ENCODE measurements at places on chromosomes 6 and 20.

DNA sequence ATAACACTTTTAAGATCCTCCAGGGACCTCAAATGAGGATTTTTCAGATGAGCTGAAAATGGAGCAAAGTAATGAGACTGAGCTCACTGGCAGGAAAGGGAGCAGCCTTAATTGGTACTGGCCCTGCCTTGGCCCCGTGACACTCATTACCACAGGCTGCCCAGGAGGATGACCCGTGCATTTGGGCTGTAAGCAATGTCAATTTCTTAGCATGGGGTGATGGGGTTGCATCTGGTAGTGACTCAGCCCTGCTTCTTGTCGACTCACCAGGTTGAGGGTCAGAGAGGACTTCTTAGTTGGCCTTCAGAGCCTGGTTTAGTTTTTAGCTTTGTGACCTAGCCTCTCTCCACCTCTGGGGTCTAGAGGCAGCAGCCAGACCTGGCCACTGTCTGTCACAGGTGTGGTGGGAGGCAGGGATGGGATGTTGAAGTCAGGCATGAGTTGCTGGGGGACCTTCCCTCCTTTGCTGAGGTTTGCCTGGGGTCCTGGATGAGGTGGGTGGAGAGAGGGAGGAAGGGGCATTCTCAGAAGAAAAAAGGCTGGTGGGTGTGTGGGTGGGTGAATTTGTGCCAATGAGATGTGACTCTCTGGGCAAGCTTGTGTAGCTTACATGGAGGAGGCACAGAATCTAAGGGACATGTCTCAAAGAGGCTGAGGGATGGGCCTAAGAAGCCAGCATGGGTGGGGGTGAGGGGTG, 25.9 kb upstream of the EPB41L1 start:
- no peak for DNase-seq

DNA sequence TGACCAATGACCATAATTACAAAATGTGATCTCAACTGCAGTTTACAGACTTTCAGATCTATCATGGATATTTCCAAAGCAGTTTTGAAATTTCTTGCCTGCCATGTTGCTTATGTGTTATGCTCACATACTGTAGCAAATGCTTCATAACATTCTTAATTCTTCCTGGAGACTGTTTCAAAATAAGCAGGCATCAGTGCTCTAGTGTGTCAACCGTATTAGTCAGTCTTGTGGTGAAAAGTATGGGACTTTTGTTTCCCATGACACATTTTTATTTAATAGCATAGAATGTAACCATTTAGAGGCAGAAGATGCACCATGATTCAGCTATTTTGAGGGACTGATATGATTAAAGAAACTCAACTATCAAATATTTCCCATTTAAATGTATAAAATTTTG, 1.7 kb downstream of the POPDC3 start:
- no peak for DNase-seq

DNA sequence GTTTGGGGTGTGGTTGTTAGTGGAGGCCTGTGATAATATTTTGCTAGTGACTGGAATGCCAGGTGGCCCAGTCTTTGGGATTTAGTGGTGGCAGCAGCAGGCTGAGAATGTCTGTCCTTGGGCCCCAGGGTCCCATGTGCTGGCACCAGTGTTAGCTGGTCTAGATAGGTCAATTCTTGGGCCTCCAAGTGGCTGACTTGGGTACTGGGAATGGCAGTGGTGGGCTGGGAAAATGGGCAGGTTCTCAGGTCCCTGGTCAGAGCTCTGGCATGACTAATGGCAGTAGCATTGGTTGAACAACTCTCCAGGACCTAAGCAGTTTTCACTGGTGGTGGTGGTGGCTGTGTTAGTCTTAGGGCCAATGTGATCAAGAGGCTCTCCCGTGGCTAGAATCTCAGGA, 50.3 kb downstream of the OLIG3 start:
- no peak for DNase-seq

- no peak for DNase-seq
These were observed 18.1 kb downstream of the NPEPL1 start for GRCh38 chr20:58710481-58711265.

GRCh38 chr6:87950614-87951013, 97.0 kb upstream of the SPACA1 start:
- DNase-seq: no peak

DNA sequence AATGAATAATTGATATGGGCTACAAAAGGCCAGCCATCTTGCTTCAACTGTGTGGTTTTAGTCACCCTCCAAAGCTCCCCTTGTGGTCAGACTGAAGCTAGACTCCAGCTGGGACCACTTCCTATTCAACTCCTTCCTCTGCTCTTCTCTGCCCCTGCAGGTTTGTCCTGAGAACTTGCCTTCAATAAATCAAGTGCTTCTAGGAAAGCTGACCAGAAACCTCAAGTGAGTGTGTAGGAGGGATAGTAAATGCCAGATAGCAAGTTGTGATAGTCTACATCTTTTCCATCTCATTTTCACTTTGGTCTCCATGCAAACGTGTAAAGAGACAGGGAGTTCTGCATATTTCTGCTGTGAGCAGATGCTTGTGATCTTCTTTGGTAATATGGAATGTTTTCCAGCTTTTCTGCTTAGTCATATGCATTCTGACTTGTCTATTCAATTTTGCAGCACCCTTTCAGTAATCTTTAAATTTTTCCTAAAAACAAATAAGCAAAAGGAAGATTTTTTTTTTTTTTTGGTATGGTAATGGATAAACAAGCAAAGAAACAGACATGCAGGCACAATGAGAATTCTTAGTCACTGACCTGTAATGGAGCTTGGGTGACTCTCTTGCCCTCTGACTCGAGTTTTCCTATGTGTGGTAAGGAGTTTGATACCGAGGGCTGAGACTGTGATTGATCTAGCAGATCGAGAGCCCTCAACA, 201.3 kb upstream of the BTBD3 start:
- DNase-seq: no peak

GRCh38 chr6:155066361-155066760, 71.2 kb downstream of the TIAM2 start:
- no peak for DNase-seq

GRCh38 chr6:130063806-130064205, 45.4 kb downstream of the L3MBTL3 start:
- DNase-seq: no peak

DNA sequence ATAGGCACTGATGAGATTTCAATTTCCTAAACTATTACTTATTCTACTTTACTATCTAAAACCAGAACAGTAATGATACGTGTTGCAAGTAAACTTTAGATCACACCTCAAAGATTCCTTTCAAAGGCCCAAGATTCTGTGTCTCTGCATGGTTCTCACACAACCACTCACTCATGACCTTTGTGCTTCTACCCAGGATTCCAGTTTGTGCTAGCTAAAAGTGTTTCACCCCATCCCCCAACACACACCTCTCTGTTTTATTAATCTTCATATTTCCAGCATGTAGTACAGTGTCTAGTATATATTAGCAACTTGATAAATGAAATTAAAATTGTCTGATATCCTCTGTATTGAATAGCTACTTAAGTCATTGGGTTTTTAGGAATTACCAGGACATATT, 8.8 kb upstream of the SH3BGRL2 start:
- DNase-seq: no peak

GRCh38 chr20:58277578-58278472, 31.7 kb upstream of the RAB22A start:
- no peak for DNase-seq

GRCh38 chr6:149965194-149966020, 1.7 kb downstream of the ULBP1 start:
- DNase-seq: no peak

GRCh38 chr6:74574794-74575193, 631.1 kb downstream of the COL12A1 start:
- DNase-seq: no peak

DNA sequence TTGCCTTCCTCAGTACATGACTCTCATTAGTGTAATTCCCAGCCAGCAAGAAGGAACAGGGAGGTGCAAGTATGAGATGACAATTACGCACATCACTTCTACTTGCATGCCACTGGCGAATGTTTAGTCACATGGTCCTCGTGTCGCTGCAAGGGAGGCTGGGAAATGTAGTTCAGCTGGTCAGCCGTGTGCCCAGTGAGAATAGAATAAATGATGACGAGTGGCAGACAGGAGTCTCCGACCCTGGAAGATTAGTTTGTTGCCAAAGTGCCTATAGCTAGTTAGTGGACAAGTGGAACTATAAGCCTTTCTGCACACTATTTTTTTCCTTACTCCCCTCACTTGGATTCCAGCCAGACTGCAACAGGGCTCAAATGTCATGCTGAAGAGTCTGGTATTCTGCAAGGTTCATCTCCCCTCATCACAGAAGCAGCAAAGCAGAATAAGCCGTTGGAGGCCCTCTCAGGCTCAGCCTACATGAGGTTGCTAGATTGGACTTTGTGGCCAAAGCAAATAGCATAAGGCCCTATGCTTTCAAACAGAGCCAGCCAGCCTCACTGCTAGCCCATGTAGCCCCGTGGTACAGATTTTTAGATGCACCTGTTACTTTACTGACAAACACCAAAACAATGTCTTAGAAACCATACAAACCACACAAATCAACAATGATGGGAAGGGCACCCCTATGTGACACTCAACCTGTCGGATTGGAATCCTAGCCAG, 9.7 kb downstream of the LINC00237 start:
- DNase-seq: no peak

- DNase-seq: no peak
These were observed 187.1 kb downstream of the EYA4 start for GRCh38 chr6:133428295-133428694.

GRCh38 chr6:135971351-135971750, 119.8 kb downstream of the PDE7B start:
- no peak for DNase-seq

DNA sequence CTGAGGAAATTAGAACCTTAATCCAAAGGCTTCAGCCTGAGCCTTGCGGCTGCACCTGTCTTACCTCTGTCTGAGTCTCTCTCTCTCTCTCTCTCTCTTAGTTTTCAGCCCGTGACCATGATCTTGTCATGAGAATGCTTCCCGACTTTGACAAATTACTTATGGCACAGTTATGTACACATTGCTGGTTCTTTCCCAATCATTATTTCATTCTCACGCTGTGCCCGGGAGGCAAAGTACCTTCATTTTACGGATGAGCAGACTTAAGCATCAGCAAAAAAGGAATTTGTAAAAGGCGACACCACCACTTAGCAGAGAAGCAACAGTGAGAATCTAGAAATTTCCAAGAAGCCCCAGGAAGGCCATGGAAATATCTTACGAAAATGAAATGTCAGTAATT, 54.6 kb downstream of the GMPR start:
- no peak for DNase-seq

GRCh38 chr20:61340157-61340556, 88.1 kb downstream of the CDH4 start:
- no peak for DNase-seq

DNA sequence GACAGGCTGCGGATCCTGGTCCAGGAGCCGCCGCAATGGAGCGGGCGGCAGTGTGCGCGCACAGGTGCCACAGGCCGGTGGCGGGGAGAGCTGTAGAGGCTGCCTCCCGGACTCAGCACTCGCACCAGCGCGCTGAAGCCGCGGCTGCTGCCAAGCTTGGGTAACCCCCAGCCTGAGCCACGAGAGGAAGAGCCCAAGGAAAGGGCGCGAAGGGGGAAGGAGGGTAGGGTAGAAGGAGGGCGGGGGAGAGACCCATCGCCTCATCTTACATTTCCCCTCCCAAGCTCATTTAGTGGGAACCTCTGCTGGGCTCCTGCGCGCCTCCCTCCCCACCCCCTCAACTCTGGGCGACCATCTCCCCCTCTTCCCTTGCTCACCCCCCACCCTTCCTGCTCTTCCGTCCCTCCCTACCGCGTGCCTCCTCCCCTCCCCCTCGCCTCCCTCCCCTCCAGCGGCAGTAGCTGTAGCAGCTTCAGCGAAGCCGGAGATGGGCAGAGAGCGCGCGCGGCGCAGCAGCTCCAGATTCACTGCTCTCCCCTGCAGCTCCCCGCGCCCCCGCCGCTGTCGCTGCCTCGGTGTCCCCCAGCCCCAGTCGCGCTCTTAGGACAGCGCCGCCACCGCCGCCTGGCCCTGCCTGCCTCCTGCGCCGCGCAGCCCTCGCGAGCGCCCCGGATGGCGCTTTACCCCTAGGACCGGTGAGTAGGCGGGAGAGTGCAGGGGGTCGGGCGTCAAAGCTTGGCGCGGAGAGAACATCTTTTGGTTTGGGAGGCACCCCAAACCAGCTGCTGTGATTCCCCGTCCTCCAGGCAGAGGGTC, at the start of gene FUT9:
Gene FUT9 (plus strand): TSS at position 457 of the 816 bp plus-strand sequence. CDS start 187,182 bp downstream, outside the sequence.
- no peak for DNase-seq

- no peak for DNase-seq
These were observed 347.8 kb upstream of the PLCB4 start for GRCh38 chr20:8721098-8721497.

DNA sequence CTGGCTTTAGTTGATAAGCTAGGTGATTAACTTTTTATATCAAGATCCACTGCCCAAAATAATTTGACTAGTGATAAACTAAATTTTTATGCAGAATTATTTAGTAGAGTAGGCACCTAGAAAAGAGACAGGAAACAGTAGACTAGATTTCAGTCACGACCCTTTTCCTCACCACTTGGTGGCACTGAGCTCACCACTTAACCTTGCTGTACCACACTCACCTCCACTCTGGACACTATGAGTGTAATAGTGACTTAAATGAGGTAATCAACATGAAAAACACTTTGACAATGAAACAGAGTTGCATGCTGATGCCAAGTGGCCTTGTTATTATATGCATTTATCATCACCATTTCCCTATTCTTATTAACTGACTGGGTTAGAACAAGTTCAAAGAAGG, 730.4 kb downstream of the KIF16B start:
- no peak for DNase-seq

GRCh38 chr6:110537208-110538123, 61.1 kb upstream of the SLC22A16 start:
- DNase-seq: no peak
